Adipocyte (in vitro differentiated cells): ENCODE measurements at places on chromosomes 7 and 10.

DNA sequence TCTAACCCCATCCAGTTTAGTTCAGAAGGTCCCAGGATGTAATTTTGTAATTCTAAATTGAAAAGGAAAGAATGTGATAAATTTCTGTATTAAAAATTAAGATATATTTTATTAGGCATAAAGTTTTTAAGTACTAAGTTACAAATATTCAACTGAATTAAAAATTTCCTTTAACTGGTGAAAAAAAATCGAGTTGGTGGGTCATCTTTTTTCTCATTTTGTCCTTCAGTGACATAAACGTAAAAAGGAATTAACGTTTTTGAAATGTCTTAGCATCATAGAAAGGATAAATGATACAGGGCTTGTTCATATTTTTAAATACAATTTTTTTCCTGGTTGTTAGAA lies 88.5 kb downstream of the BTRC start:
- no peak for DNase-seq

DNA sequence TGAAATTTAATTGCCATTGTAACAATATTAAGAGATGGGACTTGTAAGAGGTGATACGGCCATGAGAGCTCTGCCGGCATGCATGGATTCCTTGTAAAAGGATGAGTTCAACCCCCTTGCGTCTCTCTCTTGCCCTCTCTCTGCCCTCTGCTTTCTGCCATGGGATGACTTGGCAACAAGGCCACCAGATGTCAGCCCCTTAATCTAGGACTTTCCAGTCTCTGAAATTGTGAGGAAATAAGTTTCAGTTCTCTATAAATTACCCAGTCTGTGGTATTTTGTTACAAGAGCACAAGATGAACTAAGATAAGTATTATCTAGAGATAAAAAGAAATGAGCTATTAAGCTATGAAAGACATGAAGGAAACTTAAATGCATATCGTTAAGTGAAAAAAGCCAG lies 145.7 kb upstream of the AHR start:
- DNase-seq: no peak

DNA sequence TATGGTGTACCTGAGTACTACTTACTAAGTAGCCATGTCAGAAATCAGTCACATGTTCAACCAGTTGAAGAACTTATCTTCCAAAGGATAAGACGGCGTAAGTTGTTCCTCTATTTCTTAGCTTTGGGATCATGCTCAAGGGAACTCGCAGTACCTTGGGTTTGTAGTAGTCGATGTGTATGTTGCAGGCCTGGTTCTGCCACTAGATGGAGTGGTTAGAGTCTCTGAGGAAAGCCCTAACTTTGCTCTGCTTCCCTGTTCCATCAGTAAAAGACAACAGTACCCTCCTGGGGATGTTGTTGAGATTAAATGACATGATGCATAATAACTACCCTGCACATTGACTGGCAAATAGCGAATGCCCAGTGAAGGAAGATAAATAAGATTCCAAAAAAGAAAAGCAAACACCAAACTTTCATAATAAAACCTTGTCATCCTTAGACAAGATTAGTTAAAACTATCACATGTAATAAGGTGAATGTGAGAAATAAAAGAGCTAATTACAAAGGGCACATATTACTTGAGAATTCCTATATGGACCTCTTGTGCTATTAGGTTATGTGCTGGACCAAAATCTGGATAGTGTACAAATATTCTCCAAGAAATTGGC lies 165.9 kb downstream of the ABCA13 start:
- DNase-seq: peak; percentile 10

GRCh38 chr7:151614019-151614418 lies 94.3 kb upstream of the RHEB start:
- DNase-seq: no peak

- no peak for DNase-seq
Measured at GRCh38 chr7:475951-476441, 43.6 kb downstream of the PDGFA start.

DNA sequence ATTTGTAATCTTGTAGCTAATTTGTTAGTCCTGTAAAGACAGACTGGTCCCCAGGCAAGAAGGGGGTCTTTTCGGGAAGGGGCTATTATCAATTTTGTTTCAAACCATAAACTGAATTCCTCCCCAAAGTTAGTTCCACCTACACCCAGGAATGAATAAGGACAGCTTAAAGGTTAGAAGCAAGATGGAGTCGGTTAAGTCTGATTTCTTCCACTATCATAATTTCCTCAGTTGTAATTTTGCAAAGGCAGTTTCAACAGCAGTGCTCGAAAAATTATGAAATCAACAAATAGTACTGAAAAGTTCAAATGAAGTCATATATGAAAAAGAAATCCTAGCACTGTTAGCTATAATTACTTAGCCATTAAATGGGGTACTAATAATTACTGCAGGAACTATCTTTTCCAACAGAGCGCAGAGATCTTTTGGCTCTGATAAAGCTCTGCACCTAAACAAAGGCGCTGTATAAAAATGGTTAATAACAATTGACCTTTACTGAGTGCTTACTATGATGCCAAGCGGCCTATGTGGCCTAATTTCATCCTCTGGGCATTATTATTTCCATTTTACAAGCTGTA lies 756 bp upstream of the SEC24C start:
- peak; percentile 8 for DNase-seq

- no peak for DNase-seq
Measured at GRCh38 chr7:139370301-139370942, 10.7 kb downstream of the LUC7L2 start.

- DNase-seq: no peak
Measured at GRCh38 chr7:133940368-133940767, 186.8 kb upstream of the LRGUK start.

DNA sequence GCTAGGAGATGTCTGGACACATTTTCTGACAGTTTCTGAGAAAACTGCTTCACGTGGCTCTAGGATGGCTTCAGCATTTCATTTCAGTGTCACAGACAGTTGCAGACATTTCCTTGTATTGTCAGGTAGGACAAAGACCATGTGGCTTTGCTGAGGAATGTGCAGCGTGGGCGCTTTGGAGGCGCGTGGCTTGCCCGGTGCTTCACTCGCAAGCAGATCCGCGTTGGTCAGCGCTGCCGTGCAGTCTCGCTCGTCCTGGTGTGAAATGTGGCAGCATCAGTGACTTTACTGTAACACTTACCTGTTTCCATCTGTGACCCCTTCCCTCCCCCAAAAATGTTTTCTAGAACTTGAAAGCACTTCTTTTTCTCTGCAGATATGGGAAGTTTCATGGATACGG lies 340.5 kb downstream of the SDK1 start:
- DNase-seq: no peak

DNA sequence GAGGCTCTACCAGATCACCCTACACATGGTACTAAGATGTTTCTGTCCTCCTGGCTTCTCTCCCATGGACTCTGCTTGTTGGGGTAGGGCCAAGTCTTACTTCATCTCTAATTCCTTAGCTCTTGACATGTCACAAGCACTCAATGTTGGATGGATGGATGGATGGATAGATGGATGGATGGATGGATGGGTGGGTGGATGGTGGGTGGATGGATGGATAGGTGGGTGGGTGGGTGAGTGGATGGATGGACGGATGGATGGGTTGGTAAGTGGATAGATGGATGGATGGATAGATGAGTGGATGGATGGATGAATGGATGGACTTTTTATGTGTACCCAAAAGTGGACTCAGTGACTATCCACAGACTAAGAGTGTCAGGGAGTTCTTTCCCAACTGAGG lies 28.5 kb downstream of the HSPA12A start:
- no peak for DNase-seq

- DNase-seq: no peak
Measured at GRCh38 chr10:110460111-110460809, 37.4 kb upstream of the DUSP5 start.

GRCh38 chr10:68156373-68157185 lies 47.3 kb downstream of the MYPN start:
- DNase-seq: peak; percentile 88

DNA sequence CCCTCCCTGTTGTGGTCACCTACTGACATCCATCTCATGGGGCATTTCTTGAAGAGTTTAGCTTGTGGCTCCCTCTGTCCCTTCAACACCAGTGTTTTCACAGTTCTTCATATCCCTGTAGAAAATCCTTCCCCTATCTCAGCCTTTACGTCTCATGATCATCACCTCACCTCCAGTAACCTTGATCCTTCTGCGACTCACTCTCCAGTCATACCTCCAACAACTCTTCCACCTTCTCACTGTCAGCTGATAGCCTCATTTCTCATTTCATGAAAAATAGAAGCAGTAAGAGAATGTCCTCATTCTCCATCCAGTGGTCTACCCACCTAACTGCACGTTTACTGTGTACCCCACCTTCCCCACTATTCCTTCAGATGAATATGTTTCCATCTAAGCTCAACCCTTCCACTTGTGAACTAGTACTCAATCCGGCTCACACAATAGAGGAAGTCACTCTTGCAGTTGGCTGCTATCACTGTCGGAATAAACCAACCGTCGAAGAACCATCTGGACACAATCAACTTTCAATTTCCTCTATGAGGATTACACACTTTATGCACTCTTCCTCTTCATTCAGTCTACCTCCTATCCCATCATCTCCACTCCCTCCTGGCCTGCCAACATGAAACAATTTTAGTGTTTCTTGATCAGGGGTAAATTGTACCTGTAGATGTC lies 256.0 kb downstream of the AHR start:
- DNase-seq: no peak

DNA sequence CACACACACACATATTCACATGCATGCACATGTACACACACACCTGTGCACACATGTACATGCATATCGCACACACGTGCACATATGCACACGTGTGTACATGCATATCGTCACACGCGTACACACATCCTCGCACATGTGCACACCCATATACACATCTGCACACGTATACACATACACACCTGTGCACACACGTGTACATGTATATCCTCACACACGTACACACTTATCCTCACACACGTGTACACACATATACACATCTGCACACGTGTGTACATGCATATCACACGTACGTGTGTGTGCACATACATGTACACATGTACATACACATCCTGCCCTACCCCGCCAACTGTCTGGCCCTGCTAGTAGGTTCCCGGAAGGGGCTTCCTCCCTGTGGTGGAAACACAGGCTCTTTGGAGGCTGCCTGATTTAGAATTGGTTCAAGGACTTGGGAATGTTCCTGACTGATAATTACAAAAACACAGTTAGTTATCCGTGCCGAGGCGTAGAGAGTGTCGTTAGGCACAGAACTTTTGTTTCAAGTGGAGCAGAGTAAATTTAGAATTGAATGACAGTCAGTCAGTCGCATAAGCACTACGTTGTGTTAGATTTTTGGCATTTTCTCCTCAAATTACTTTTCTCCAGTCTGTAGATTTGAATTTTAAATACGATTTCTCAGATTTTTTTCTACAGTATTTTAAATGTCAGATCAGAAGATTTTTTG lies 18.5 kb upstream of the PRKAR1B start:
- DNase-seq: no peak

DNA sequence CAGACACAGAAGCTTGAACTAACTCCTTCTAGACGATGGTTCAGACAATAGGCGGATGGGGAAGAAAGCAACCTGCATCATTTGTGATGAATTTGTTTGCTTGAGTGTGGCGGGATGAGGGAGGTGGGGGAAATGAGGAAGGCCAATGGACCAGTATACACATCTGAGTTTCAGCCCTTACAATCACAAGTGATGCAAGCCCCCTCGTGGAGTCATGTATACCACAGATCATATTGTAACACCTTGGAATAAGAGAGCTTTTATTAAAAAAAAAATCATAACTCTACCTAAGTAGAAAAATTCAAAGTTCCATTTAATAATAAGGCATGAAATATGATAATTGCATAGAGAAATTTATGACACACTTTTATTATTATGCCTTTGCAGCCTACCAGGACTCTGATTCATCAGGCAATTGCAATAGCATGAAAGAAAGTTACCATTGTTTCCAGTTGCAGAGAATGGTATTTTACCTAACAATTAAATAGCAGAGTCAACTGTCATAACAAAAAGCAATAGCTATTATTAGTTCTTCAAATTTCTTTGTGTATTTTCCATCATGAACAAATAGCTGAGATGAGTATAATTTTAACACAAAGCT lies 230.2 kb upstream of the AKR1E2 start:
- DNase-seq: peak; percentile 21

- DNase-seq: peak; percentile 33
Measured at GRCh38 chr7:93310346-93310745, 78.2 kb downstream of the VPS50 start.

DNA sequence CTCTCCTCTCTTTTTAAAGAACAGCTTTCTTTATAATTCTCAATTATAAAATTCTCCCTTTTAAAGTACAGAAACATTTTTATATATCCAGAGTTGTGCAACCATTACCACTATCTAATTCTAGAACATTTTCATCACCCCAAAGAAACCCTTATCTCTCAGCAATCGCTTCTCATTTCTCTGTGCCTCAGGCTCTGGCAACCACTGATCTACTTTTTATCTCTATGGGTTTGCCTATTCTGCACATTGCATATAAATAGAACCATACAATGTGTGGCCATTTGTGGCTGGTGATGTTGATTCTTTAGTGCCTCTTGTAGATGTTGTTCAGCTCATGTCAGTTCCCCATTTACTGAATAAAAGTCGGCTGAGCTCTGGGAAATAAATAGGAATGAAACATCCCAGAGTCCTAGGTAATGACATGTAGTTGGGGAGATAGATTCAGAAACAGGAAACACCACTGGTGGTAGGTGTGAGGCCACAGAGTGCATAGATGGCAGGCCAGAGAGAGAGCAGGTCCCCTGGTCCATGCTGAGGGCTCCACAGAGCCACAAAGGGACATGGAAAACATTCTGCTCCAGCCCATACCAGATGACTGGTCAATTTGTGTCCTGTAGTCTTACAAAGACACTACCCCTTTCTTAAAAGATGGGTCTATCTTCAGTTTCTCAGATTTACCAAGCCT lies 126.5 kb downstream of the PLPP4 start:
- no peak for DNase-seq

DNA sequence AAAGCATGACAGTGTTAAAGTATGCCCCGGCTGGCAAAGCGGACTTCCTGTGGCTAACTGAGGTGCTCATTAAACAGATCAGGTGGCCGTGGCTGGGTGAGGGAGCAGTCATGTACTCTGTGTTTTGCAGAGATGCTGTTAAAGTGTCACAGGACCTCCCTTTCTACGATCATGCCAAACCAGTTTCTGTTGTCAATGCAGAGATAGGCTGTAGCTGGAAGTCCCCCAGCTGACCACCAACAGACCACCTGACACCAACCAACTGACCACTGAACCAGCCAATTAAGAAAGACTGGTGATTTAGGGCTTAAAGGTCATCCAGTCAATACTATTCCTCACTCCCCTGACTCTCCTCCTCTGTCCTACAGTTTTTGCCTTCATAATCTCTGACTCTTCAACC lies 431.1 kb upstream of the LRGUK start:
- DNase-seq: no peak

GRCh38 chr10:33412241-33412640 lies 77.8 kb upstream of the NRP1 start:
- DNase-seq: no peak

- DNase-seq: peak; percentile 46
Measured at GRCh38 chr7:1526271-1526754, 4.2 kb upstream of the MAFK start.

DNA sequence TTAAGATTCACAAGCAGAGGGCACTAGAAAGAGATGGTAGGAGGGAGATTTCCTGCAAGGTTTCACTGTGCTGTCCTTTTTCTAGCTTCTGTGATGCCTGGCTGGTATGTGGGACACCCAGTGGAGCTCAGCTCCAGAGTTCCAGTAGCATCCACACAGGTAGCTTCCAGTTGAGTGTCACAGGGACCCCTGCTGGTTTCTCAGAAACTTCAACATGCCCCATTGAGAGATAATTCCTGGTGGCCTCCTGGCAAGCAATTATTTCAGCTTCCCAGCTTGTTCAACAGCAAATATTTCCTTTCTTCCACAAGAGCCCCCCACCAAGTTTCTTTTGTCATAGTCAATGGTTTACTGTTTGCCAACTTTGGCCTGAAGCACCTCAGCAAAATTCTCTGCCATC lies 858.7 kb downstream of the REEP3 start:
- no peak for DNase-seq

- DNase-seq: peak; percentile 31
Measured at GRCh38 chr7:139620676-139621344, 97.3 kb downstream of the CLEC2L start.
